Fibroblast of skin of abdomen (primary cell): ENCODE measurements at places on chromosomes 16 and 17.

- no peak for DNase-seq
These were observed 92.9 kb downstream of the TBC1D16 start for GRCh38 chr17:79942591-79943346.

- DNase-seq: peak; percentile 41
These were observed 66.6 kb upstream of the TMEM97 start for GRCh38 chr17:28252436-28252835.

- DNase-seq: no peak
These were observed 29.4 kb downstream of the NARF start for GRCh38 chr17:82487910-82488309.

GRCh38 chr16:72961115-72961832 lies 86.7 kb downstream of the ZFHX3 start:
- peak; percentile 11 for DNase-seq

DNA sequence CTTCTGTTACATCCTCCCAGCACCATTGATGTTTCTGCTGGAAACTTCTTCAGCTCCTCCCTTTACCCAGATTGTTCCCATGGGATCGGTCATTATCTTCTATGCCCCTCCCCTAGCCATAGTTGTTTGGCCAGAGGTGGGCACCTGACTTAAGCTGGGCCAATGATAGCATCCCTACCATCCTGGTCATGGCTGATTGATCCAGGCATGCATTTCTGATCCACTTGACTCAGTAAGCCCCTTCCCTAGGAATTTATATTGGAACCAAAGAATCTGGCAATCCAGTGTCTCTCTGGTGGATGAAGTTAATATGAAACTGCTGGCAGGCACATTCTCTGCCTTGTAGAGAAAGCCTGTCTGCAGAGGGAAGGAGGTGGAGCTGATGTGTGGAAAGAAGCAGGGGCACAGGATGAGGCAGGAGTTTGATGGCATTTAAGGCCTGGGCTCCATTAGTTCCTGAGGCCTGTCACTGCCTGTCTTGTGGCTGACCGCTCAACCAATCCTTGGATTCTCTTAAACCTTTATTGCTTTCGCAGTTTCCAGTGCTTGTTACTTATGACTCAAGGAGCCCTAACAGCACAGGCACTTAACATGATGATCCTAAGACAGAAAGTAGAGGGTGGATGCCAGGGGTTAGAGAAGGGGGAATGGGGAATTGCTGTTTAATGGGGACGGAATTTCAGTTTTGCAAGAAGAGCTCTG lies 152.4 kb downstream of the ABCC12 start:
- peak; percentile 74 for DNase-seq

DNA sequence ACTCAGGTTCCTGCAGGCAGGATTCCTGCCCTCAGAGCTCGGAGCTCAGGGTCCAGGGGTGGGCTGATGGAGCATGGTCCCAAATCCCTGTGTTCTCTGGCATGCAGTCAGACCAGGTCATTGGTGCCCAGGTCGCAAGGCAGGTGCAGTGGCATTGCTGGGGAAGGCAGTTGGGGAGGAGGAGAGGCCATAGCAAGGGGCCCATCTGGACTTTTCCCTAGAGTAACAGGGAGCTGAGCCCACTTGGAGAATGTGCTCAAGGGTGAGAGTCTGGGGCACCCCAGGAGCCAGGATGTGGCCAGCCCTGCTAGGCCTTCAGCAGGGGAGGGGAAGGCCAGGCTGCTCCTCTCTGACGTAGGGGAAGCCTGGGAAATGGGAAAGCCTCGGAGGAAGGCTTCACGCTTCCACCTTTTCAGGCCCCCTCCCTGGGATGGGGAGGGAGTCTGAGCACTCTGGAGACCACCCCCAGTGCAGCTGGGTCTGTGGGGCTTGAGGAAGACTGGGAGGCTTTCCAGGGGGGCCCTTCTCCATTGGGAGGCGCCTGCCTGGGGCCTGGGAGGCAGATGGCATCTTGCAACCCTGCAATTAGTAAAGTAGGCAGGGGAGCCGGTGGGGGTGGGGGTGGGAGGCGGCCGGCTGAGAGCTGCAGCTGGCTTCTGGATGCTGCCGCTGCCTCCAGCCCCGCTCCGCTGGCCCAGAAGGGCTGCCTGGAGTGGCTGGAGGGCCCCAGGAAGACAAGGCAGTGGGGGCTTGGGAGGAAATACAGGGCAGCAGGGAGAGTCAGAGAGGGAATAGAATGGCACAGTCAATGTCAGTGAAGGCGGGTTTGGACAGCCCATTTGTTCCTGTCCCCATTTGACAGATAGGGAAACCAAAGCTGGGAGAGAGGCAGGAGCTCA lies 21.1 kb upstream of the DOK4 start:
- no peak for DNase-seq

DNA sequence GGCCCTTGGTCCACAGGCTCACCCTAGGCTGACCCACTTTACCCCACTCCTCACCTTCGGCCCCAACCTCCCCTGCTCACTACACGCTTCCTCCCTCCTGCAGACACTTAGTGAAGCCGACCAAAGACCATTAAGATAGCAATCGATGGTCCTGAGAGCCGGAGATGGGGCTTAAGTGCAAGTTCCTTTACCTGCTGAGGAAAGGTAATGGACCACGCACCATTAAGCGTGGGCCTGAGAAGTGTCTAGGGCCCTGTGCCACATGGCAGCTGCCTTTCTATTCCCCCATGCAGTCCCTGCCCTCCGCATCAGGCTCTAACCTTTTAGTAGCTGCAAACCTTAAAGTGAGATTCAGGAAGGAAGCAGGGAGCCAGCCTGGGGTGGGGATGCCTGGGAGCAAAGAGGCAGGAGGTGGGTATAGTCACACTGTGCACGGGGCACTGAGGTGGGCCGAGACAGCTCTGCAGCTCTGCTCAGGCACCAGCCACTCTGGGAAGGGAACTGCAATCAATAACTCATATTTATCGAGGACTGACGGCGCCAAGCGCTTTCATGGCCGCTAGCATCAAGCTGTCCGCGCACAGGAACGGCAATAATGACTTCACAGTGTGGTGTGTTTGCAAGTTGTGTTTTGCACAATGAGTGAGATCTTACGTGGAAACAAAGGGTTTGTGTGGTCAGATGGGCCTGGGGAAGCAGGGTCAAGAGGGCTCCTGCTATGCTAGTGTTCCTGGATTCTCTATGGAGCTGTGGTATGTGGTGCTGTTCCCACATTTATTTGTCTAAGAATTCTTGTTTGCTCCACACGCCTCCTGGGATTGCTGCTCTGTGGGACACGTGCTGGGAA lies 84.9 kb upstream of the CDC42EP4 start:
- DNase-seq: no peak

DNA sequence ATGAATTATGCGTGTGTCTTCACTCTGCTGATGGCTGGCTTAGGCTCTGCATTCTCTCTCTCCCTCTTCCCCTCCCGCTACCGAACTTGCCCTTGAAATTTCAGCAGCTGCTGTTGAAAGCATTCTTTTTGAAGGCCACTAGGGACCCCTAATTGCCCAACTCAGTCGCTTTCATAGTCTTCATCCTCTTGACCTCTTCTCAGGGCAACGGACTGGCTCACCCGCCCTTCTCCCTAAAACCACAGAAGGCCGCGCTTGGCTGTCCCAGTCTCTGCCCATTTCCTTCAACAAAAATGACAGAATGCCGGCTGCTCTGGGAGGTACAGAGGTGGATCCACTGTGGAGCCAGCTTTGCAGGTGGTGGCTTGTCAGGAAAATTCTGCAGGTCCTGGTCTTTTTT lies 21.0 kb upstream of the FMNL1 start:
- no peak for DNase-seq

- no peak for DNase-seq
These were observed 45.9 kb downstream of the JPH3 start for GRCh38 chr16:87648236-87648635.

DNA sequence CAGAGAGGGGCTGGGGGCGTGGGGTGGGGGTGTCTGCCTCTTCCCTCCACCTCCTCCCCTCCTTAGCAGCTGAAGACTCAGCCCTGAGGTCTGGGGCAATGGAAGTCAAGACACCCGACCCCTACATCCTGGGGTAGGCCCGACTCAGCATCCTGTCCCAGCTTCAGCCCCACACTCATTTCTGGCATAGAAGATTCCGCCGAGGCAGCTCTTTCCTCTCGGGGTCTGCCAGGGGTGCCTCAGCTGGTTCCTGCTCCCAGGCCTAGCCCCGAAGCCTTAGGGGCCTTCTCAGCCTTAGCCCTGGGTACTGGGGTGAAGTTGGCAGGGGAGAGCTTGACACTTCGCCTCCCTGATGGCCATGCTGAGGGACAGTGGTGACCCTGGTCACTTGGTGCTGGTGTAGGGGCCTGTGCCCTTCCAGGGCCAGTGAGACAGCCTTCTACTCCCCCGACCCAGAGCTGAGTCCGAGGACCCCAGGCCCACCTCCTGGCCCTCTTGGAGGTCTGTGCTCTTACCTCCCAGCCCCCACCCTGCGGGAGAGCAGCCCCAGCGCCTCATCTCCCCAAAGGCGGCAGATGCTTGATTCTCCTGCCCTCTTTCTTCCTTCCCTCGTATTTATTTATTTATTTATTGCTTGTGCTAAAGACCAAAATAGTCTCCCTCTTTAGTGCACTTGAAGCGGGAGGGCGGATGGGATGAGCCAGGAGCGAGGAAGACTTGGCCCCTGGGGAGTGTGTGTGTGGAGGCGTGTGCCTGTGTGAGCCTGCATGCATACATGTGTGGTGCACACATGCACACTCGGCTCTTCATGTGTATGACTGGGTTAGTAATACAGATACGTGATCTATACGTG lies 42.5 kb downstream of the KCNJ12 start:
- no peak for DNase-seq

DNA sequence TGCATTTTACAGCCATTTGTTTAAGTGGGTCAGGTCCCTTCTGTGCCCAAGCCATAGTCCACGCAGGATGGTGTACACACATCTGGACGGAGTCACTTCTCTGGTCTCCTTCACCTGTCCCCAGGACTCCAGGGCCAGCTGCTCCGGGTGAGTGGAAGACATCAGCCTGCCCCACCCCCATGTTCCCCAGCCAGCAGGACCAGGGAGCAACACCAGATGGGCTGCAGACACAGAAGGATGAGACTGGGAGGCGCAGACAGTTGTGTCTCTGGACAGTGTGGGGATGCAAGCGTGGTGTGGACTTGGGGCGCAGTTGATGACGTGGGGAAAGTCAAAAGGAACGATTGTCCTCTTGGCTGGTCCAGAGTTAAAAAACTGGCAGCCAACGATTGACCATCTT lies 24.6 kb upstream of the WFDC1 start:
- no peak for DNase-seq

- DNase-seq: no peak
These were observed 33.2 kb upstream of the PEMT start for GRCh38 chr17:17624741-17625140.

GRCh38 chr17:75542229-75542628 lies 16.7 kb downstream of the LLGL2 start:
- DNase-seq: no peak

- DNase-seq: peak; percentile 41
These were observed 15.5 kb downstream of the VPS35 start for GRCh38 chr16:46673320-46674013.

DNA sequence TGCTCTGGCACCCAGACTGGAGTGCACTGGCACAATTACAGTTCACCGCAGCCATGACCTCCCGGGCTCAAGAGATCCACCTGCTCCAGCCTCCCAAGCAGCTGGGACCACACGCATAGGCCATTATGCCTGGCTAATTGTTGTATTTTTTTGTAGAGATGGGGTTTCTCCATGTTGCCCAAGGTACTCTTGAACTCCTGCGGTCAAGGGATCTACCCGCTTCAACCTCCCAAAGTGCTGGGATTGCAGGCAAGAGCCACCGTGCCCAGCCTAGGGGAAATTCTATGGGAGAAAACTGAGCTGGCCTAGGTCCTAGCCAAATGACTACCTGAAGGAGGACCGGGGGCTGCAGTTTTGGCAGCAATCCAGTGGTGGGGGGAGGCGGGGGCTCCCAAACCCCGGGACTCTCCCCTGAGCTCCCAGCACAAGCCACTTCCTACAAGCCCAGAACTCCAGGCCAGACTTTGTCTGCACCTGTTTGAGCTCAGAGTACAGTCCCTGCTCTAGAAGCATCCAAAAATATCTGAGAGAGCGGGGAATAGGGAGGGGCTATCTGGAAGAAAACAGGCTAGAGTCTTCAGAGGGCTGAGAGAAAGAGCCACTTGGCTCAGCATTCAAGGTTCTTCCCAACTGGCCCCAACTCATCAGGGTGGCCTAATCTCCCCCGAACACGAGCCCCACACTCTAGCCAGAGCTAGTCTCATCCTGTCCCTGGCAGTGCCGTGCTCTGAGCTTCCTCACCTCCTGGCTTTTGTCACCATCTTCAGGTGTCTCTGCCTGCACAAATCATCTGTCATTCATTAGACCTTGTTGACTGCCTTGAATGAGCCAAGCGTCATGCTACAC lies 9.1 kb downstream of the SRL start:
- DNase-seq: no peak

DNA sequence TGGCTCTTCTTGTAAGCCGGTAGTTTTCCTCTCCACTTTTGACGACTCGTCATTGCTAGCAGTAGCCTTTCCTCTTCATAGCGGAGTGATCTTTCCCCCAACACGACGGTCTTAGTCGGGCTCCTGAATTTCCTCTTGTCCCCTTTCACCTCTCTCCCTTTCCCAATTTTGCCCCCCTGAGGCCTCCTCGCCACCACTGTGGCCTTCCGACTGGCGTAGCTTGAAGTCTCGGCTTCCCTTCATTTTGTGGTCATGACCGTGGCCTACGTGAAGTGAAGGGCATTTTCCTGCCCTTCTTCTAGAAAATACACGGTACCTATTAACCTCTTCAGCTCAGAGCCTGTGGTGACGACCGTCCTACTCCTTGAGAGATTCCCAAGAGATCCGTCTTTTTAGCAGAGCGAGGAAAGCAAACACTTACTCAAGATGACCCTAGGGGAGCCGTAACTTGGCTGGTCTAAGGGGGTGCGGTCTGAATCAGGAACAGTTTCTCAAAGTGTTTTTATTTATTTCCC lies 787 bp downstream of the PRKAR1A start:
- peak; percentile 13 for DNase-seq

DNA sequence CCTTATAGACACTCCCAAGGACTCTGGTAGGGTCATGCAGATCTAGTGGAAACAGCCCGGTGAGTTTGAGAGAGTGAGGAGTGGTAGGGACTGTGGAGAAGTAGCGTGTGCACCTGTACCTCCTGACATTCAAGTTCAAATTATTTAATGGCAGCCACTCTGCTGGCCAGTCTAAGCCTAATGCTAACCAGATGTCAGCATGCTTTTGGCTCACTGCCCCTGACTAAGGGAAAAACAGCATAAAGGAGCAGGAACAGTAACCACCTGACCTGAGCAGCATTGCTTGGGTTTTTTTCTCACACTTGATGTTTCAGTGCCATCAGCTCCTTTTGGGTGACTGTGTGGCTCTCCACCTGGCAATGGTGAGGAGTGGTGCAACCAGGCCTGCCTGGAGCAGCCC lies 23.8 kb upstream of the SLC12A3 start:
- DNase-seq: peak; percentile 59

DNA sequence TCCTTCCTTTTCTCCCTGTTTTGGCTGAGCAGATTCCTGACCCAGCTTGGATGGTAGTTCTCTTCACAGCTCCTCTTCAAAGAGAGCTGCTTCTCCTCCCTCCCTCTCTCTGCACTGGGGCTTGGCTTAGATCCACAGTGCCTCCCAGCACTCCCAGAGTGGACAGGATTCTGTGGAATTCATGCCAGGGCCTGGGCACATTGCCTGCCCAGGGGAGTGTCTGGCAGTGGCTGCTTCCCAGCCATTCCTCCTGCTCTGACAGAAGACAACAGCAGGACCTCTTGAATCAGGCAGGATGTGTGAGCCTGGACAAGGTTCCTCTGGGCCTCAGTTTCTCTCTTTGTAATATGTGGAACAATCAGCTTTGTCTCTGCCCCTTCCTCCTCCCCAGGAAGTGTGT lies 4.5 kb upstream of the MMP28 start:
- DNase-seq: peak; percentile 42
